Anterior cingulate cortex (tissue), 58 donors: ENCODE measurements at places on chromosomes 3 and 15.

- no peak for DNase-seq
These were observed 7.5 kb downstream of the BMF start for GRCh38 chr15:40100947-40101905.

DNA sequence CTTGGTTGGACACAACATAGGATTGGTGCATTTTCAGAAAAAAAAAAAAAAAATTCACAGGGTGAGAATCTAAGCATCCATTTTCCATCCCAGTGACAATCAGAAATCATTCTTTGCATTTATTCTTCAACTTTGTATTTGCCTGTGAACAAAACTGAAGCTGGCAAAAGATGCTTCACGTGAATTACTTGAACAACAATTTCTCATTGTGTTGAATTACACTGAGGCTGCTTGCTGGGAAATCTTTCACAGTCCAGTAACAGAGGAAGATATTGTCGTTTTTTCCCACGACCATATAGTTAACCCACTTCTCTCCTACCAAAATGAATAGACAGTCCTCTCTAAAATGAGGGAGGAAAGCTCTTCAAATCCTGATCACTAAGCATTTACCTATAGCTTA, 4.3 kb upstream of the SLCO3A1 start:
- DNase-seq = no peak

DNA sequence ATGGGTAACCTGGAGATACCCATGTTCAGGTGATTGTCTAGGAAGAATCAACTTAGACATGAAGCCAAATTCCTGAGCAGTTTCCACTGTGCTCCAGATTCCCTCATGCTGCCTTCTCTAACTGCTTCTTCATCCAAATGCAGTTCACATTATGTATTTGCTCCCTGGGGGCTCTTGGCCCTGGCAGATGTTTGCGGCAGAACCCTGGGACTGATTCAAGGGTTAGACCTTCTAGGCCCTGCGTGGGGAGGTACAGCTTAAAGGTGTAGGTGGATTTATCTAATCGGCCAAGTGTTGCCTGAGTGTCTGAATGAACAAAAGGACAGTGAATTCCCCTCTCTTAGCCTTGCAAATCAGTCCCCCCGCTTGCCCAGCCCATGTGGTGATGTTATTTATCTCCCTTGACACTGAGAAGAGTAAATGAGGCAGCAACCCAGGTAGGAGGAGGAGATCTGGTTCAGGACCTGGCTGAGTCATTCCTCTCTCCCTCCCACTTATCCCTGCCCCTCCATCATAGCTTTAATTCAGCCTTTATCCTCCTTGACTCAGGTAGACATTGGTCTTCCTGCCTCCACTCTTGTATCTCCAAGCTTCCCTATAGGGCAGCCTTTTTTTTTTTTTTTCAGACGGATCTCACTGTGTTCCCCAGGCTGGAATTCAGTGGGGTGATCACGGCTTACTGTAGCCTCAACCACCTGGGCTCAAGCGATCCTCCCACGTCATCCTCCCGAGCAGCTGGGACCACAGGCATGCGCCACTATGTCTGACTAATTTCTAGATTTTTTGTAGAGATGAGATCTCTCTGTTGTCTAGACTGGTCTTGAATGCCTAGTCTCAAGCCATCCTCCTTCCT, 54.8 kb downstream of the MAGEF1 start:
- DNase-seq = no peak

GRCh38 chr3:186496016-186496415, 48.2 kb downstream of the CRYGS start:
- no peak for DNase-seq

- DNase-seq = no peak
These were observed 5.9 kb downstream of the C3orf22 start for GRCh38 chr3:126552688-126553283.

- no peak for DNase-seq
These were observed 10.7 kb upstream of the DHX36 start for GRCh38 chr3:154334973-154335420.
